CD4-positive, CD25-positive, alpha-beta regulatory T cell (primary cell): ENCODE measurements at places on chromosomes 6 and 20. TPM values are rescaled to one million over a fixed set of nuclear protein-coding genes. Genes with fewer than 3 reads are reported as not detected.

The KIAA1586 gene
- 19.2 TPM for total RNA-seq

The ENPP5 gene
- not detected for total RNA-seq

The SLC2A10 gene
- total RNA-seq = not detected

The DOK5 gene
- not detected for total RNA-seq

The HCK gene
- total RNA-seq = not detected

The MAK gene
- total RNA-seq = 0.30 TPM

The ACSS1 gene
- total RNA-seq = 38.7 TPM

The WFDC5 gene
- not detected for total RNA-seq

The LY6G6F gene
- total RNA-seq = 1.5 TPM
